ENCODE measurements at places on chromosomes 1 and 21. TPM values are rescaled to one million over a fixed set of nuclear protein-coding genes. Genes with fewer than 3 reads are reported as not detected.

The OR14K1 gene
- total RNA-seq: not detected

The NECTIN4 gene
- total RNA-seq: not detected

The NR1I3 gene
- not detected for total RNA-seq

DNA sequence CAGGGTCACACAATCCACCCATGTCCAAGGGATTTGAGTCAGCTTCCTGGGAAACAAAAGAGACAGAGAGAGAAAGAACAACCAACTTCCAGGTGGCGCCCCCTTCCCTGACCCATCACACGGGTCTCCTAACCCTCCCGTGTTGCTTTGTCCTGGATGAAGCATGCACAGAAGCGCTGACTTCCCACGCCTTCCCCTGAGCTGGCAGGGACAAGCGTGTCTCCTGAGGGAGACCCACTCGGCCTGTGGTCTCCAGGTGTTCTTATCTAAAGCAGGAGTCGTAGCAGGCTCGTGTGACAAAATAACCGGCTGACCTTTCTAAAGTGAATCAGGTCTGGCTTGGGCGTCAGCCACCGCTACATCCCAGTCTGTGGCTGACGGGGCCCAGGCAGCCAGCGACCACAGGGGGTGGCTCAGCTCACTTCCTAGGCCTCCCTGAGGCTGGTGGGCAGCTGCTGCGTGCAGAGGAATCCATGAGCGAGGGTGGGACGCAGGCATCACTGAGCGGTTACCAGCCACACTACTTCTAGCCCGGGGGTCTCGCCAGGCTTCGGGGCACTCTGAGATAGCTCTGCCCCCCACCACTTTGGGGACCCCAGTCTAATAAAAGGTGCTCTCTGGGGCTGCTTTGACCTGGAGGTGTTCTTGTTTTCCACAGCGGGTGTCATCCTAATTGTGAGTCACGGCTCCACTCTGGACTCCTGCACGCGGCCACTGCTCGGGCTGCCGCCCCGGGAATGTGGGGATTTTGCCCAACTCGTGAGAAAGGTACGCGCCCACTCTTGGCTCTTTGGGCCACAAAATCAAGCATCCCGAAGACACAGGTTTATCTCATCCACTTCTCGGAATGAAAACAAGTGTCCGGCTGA is 40.4 kb downstream of the UBASH3A start:
- no peak for DNase-seq

DNA sequence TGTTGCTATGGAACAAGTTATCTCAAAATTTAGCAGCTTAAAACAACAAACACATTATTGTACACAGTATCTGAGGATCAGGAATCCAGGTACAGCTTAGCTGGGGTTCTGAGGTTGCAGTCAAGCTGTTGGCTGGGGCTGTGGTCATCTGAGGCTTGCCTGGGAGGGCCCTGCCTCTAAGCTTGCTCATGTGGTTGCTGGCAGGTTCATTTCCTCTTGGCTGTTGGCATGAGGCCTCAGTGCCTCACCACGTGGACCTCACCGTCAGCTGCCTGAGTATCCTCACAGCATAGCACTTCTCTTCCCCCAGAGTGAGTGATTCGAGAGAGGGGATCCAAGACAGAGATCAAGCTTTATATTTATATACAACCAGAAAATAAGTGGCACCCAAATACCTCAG is 18.6 kb downstream of the NTPCR start:
- no peak for DNase-seq

- no peak for DNase-seq
Observed at GRCh38 chr1:192554904-192555303, 20.7 kb upstream of the RGS1 start.

DNA sequence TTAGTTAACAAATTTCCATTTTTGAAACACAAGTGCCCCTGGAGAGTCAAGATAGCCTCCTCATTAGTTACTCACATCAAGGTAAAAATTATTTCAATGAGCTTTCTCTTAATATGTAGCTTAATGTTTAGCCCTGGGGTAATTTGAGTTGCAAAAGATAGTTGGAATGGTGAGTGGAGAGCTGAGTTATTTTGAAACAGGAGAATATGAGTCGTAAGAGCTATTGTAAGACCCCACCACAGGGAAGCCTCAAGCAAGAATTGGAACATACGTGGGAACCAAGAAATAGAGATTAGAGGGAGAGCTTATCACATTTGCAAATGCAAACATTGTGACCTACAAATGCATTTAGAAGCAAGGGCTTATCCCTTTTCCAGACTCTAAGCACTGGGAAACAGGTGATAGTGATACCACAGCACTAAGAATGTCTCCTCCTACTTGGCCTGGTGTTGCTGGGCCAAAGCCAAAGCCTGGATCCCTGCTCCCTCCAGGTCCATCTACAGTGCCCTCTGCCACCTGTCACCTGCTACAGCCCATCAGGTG is 635.1 kb downstream of the PTPRC start:
- no peak for DNase-seq

- no peak for DNase-seq
Observed at GRCh38 chr1:156281693-156282478, 739 bp downstream of the SMG5 start.

DNA sequence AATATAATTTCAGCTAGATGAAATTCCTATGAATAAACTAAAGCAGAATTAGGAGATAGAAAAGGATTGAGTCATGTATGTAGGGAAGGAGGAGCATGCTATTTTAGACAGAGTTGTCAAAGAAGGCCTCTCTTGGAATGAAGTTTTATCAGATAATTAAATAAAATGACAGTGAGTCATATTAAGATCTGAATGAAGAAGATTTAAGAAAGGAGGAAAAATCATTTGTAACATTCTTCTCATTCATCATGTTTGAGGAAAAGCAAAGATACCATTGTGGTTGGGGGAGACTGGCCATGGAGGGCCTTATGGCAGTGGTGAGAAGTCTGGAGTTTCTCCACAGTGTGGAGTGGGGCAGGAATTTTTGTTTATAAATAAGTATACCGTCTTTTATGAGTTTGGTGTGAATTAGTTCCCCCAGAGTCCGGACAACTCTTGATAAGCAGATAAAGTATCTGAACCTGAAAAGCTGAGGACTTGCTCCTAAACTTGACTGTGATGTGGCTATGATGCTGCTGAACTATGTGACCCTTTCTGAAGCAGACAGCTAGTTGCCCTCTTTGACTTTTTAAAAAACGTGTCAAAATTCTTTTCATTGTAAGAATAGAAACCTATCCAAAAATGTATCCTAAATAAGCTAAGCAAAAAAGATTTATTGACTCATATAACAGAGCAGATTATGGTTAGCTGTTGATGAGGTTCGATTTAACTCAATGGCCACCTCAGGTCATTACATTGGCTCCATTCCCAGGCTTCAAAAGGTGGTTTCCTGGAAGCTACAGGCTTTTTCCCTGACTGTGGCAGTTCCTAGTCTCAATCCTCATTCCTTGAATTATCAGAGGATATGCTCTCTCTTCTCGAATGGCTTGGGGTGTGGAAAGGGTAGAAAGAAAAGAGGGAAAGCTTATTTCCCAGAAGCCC is 90.8 kb downstream of the LHX9 start:
- no peak for DNase-seq
